ENCODE measurements at places on chromosomes 1 and 21.
A peak's percentile ranks its signal among the peaks of the same experiment; 100 is the strongest.

GRCh38 chr1:89939059-89939570 lies 55.8 kb upstream of the ZNF326 start:
- no peak for DNase-seq

- DNase-seq = no peak
These were observed 251.1 kb upstream of the IRF2BP2 start for GRCh38 chr1:234861024-234861620.

DNA sequence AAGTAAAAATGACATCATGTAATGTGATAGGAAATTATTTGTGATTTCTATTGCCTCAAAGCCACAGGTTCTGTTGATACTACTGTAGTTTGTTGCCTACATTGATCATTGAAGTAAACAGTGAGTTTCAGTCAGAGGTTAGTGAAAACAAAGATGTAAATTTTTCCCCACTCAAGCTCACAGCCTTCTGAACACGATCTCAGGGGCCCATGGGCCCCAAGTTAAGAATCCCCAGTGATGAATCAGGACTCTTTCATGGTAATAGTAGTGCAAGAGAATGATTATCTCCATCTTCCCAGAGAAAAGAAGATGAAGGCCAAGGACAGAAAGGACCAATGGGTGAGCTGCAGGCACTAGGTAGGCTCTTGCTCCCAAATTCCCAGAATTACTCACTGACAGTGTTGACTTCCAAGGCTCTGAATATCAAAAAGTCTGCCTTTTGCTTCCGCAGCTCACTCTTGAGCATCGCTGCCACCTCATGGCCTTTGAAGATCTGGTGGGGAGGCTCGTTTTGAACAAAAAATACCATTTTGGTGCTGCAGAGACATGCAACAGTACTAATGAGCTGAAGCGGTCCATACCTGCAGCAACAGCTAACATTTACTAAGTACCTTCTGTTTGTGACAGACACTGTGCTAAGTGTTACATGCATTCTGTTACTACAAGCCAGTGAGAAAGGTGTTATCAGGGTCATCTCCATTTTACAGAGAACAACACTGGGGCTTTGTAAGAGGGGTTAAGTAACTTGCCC lies 113.3 kb downstream of the KIAA0319L start:
- DNase-seq = no peak

GRCh38 chr1:227733751-227734545 lies 1.2 kb downstream of the JMJD4 start:
- no peak for DNase-seq

GRCh38 chr1:32414186-32414886 lies 20.1 kb upstream of the BSDC1 start:
- DNase-seq = no peak

GRCh38 chr1:198340139-198340538 lies 183.3 kb downstream of the NEK7 start:
- no peak for DNase-seq

- no peak for DNase-seq
These were observed 133.9 kb downstream of the PEX14 start for GRCh38 chr1:10608690-10609089.

- DNase-seq = peak; percentile 62
These were observed 7.3 kb upstream of the CTRC start for GRCh38 chr1:15430787-15431570.

- no peak for DNase-seq
These were observed 829.2 kb upstream of the ADAMTS5 start for GRCh38 chr21:27796106-27796505.

- DNase-seq = no peak
These were observed 353.9 kb upstream of the CAMK1G start for GRCh38 chr1:209229494-209230061.

GRCh38 chr1:58003988-58004387 lies 542.5 kb downstream of the OMA1 start:
- no peak for DNase-seq

GRCh38 chr1:205048382-205048781 lies 5.4 kb downstream of the CNTN2 start:
- DNase-seq = no peak

DNA sequence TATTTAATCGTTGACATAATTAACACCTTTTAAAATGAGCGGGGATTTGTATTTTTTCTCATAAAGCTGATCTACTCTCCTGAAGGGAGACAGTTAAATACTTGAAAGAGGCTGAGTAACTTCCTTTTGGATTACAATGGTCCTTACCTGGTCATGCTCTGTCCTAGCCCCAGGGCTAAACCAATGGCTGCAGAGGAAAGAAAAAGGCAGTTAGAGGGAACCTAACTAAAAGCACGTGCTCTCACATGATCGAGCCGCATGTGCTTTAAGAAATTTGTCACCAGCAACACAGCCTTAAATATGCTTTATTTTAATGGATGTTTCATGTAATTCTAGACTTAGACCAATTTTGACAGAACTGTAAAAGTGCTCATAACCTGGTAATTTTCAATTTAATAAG lies 132.7 kb downstream of the GPATCH2 start:
- no peak for DNase-seq

DNA sequence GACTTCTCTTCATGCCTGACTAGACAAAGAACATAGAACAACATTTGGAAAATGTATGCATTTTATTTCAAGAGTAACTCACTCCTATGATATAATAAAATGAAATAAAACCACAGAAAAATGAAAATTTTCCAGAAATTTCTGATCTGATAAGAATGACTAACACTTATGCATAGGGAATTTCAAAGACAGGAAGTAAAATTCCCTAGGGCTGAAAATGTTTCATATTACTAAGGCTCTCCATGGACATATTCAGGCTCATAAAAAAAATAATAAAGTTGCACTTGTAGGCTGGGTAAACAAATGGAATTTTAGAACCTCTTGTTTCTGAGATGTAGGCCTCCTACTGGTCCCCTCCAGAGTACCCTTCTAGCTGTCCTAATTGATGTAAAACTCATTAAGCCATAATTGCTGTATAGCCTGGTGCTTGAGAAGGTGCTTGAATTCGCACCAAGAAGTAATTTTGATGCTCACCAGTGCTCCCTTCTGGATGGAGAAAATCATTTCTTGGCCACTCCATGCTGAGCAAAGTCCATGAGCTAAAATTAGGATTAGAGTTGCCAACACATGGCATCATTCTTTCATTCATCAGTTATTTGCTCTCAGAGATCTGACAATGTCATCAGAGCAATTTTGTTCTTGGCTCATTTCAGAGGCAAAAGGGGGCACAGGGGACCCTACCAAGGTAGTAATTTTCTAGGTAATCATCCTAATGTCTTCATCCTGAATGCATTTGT lies 641.0 kb upstream of the CAMK1G start:
- no peak for DNase-seq

DNA sequence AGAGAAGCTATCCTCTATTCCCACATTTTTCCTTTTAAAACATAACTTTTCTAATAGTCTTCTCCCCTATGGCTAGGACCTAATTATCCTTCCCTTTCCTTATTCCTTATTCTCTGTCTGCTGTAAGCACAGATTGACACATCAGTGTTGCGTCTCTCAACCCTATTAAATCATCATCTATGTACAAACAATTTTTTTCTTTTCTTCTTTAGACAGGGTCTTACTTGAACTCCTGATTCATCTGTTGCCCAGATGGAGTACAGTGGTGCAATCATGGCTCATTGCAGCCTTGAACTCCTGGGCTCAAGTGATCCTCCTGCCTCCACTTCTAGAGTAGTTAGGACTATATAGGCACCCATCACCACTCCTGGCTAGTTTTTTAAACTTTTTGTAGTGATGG lies 8.3 kb downstream of the KLHDC9 start:
- DNase-seq = no peak

DNA sequence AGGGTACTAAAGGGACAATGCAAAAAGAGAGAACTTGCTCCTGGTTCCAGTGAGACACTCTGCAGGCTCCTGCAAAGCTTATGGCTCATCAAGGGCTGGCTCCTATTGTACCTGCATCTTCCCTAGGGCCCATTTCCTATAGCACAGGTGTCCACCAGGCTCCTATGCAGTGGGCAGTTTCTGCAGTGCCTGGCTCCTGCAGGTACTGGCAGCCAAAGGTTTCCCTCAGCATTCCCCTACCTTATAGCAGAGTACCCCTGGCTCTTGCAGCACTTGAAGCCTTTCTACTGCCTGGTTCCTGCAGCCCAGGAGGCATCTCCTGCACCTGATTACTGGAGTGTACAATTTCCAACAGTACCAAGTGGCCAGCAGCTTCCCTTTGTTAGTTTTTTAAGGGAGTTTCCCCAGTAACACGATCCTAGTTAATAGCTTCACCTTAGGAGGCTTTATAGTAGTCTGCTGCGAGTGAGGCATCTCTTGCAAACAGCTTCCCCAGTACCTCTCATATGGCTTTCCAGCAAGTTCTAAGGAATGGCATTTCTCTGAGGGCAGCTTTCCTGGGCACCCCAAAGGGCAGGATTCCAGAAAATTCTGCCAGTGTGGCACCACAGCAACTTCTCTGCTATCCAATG lies 141.7 kb downstream of the DENND1B start:
- no peak for DNase-seq

DNA sequence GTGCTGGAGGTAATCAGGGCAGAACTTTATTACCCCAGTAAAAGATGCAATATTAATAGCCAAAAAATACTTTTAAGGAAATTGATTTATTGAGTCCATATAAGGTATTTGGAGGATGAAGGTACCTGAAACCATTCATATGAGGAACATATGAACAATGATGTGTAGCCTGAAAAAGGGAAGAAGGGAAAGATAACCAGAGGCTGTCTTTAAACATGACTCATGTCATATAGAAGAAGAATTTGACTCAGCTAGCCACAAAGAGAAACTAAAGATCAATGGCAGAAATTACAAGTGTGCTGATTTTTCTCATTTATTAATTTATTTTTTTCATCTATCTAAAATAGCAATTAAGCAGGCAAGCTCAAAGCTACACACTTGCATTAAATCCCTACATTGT lies 136.2 kb upstream of the DUSP10 start:
- DNase-seq = no peak

- no peak for DNase-seq
These were observed 390.4 kb downstream of the OMA1 start for GRCh38 chr1:58156124-58156468.

DNA sequence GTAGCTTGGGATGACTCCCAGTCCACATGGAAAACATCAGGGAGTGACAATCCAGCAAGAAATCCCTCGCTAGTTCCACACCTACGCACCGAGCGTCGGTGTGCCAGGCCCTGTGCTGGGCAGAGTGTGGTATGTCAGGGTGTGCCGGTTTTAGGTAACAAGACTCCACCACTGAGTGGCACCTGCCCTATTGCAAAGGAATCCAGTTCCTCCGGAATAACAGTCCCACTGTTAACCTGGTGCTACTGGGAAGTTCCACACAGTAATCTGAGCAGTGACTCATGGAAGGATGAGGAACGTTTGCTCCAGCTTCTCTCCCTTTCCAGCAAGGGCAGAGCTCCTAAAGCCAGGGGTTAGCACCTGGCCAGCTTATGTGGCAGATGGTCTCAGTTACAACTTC lies 14.3 kb downstream of the RNF207 start:
- no peak for DNase-seq

DNA sequence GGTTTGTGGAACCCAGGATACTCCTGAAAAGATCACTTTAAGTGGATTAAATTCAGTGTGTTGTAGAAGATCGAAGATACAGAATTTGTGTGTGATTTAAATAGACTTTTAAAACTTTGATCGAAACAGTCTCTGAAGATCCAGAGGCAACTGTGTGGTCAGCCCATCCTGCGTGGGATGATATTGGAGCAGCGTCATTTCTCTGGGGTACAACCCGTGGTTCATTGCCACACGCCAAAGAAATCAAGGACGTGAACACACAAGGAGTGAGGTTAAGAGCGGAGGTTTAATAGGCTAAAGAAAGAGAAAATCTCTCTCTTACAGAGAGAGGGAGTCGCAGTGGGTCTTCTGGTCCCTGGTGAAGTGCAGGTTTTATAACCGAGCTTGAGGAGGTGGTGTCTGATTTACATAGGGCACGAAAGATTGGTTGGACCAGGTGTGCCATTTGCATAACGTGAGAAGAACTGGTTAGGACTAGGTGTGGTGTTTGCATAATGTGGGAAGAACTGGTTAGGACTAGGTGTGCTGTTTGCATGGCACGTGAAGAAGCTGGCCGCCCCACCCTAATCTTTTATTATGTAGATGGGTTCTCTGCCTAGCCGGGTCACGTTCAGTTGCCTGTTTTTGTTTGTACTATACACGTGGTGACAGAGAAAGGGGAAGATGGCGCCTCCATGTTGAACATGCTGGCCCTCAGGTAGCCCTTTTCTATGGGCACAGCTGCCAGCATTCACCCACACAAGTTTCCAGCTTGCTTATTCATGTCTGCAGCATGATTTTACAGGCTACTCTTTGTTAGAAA lies 82.3 kb downstream of the ADSS2 start:
- DNase-seq = no peak

DNA sequence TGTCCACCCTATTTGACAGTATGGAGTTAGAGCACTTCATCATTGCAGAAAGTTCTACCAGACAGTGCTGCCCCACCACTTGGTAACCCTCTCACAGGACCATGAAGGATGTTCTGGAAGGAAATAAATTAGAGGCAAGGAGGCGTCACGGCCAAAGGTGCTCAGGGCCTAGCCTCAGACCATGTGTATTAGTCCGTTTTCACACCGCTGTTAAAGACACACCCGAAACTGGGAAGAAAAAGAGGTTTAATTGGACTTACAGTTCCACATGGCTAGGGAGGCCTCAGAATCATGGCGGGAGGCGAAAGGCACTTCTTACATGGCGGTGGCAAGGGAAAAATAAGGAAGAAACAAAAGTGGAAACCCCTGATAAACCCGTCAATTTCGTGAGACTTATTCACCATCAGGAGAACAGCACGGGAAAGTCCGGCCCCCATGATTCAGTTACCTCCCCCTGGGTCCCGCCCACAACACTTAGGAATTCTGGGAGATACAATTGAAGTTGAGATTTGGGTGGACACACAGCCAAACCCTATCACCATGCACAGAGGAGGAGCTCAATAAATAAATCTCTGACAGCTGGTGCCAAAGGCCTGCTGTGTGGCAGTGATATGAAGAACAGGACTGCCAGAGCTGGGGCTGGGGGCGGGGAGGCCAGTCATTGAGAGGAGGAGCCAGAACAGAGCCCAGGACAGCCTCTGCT lies 75.8 kb downstream of the FHAD1 start:
- DNase-seq = no peak

GRCh38 chr1:185971688-185972087 lies 237.5 kb downstream of the HMCN1 start:
- DNase-seq = no peak

DNA sequence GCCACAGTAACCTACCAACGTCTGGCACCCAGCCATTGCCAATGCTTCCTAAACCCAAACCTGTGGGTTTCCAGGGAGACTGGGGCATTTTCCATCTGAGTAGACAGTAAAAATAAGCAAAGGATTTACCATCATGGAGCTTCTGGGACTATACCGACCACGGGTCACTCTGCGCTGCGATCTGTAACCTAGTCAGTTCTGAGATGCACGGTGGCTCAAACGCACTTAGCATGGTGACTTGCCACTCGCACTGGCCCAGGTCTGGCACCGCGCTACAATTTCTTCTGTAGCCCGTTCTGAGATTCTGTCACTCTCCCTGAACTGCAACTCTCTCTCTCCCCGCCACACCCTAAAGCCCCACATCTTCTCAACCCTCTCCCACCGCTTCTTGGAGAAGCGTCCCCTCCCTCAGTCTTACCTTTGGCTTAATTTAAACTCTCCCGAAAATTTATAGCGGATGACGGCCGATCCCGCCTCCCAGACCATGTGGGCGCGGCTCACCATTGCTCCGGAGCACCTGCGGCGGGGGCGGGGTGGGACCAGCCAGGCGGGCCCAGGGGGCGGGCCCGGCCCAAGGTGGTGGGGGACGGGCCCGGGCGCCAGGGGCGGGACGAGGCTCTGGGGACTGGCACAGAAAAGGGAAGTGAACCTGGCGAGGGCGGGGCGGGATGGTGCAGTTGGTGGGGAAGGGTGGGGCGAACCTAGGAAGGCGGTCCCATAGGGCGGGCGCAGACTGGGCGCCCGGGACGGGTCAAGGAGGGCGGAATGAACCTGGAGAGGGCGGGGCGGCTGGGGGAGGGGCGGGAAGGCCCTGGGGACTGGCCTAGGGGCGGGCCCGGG lies 493 bp upstream of the MAP3K21 start:
- DNase-seq = peak; percentile 82

Data from activated T-cell treated with anti-CD3 and anti-CD28 coated beads for 48 hours (primary cell).